ENCODE measurements at places on chromosomes 2 and 18.

DNA sequence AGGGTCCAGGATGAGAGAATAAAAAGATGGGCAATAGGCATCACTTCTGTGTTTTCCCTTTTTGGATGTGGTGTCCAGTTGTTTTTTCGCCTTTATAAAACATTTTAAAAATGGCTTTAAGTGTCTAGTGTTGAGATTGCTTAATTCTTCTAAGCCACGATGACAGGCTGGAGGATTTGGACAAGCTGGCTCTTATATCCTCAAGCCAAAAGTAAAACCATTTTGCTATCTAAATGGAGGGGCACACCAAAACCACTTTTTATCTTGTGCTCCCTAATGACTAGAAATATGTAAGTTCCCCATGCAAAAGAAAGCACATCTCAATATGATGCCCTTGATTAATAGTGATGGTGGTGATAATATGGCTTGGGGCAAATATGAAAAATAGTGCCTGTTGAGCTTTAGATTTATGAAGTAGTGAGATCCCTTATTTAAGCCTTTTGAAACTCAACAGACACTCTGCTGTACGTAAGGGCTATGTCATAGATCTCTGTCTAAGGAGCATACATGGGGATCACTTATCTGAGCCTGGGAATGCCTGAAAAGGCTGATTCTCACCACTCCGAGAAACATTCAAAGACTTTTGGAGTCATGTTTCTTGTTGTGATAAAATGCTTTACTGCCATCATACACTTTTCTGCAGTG lies 185.5 kb downstream of the KCNS3 start:
- no peak for DNase-seq

GRCh38 chr2:224570328-224570993 lies 14.7 kb downstream of the CUL3 start:
- no peak for DNase-seq

DNA sequence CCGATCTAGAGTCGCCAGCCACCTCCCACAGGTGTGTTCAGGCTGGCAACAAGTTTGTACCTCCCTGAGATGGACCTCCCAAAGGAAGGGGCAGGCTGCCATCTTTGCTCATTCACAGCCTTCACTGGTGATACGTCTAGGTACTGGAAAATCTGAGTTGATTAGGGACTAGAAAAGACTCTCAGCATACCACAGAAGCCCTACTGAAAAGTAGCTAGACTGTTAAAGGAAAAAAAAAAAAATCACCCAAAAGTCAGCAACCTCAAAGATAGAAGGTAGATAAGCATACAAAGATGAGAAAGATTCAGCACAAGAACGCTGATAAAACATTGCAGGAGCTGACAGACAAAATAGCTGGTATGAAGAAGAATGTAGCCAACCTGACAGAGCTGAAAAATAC lies 128.6 kb upstream of the WDR75 start:
- no peak for DNase-seq

- DNase-seq, result no peak
Observed at GRCh38 chr2:1556776-1557466, 143.7 kb downstream of the TPO start.

- no peak for DNase-seq
Observed at GRCh38 chr2:11079136-11079824, 76.0 kb upstream of the SLC66A3 start.

- DNase-seq, result no peak
Observed at GRCh38 chr18:9701609-9702349, 6.3 kb upstream of the RAB31 start.

DNA sequence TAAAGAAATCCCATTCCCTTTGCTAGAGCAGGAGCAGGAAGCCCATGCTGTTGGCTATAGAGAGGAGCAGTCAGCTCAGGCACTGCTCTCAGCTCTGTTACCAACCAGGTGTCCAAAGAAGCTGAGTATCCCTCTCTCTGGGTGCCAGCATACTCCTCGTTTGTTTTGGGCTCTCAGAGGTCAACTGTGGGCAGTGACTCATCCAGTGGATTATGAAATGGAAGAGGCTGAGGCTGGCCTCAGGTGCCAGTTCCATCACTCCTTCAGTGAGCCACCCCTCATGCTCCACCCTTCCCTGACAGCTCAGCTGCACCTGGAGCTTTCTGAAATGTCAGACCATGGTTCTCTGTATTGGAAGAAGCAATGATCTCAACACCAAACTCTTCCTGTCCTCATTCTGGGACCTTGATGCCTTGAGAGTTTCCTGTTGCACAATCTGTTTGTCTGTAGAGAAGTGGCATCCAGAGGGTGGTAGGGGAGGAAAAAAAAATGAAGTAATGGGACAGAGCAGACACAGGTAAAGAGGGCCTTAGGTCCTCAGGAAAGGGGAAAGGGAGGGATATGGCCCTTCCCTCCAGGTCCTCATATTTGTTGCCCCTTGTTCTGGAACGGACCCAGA lies 31.2 kb upstream of the EN1 start:
- DNase-seq, result no peak

DNA sequence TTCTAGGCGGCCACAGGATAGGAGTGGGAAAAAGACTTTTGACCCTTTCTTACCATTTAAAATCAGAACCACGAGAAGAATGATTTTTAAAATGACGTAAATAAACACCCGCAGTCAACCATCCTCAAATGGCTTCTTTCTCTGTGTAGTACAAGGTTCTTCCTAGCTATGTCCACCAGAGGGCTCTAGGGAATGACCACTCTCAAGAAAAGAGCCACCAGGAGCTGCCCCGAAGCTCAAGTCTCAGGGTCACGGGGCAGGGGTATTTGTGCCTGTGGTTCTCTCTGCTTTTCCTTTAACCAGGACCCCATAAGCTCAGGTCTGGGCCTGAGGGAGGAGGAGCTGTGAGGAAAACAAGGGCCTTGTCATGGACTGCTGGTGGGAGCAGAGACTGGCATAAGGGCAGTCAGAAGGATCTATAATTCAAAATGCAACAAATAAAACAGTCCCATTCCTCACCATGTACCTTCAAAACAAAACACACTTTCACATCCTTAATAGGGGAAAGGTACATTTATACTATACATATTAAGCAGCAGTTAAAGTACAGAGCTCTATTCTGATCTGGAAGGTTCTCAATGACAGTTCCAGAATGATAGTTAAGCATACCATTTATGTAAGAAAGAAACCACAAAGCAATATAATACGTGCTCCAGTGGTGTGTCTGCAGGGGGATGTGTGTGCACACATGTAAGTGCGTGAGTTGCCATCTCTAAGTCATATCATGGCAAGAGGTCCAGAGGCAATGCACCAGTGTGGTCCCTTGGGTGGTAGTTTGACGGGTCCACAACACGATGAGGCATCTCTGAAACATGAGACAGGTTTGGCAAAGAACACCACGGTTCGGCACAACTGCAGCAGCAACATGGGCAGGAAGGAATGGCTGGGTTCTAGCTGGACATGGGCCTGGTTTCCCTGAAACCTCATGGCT lies 18.6 kb downstream of the LYPD1 start:
- no peak for DNase-seq

- DNase-seq, result no peak
Observed at GRCh38 chr18:76765649-76766048, 56.7 kb upstream of the ZNF236 start.

DNA sequence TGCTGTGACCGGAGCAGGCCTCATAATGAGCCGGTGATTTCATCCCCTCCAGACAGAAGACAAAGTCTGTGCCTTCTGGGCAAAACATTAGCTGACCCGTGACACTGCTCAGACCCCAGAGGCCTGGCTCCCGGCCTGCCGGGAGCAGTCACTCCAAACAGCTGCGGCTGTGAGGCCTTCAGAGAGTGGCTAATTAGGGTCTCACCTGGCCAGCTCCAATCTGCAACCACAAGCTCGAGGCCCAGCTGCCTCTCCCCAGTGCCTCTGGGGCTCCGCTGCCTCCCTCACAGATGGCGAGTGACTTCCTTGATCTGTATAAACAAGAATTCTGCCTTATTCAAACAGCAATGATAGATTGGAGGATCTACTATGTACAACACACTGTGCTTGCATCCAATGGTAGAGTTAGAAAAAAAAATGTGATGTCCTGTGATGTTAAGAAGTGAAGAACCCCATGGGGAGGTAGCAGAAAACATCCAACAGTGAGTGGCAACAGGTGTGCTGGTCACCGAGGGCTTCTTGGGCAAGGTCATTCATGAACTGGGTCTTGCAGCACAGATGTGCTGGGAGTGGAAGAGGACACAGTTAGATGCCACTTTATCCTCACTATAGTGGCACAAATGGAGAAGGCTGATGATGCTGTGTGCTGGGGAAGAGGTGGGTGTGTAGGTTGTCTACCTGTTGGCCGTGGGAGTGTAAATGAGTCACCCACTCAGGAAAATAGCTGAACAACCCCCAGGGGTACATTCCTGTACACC lies 98.2 kb upstream of the ASAP2 start:
- DNase-seq, result no peak

GRCh38 chr2:205895981-205896655 lies 189.9 kb downstream of the INO80D start:
- DNase-seq, result no peak

- DNase-seq, result no peak
Observed at GRCh38 chr2:239391286-239392071, 9.3 kb downstream of the HDAC4 start.

- no peak for DNase-seq
Observed at GRCh38 chr2:20054119-20054518, 2.7 kb upstream of the LAPTM4A start.

DNA sequence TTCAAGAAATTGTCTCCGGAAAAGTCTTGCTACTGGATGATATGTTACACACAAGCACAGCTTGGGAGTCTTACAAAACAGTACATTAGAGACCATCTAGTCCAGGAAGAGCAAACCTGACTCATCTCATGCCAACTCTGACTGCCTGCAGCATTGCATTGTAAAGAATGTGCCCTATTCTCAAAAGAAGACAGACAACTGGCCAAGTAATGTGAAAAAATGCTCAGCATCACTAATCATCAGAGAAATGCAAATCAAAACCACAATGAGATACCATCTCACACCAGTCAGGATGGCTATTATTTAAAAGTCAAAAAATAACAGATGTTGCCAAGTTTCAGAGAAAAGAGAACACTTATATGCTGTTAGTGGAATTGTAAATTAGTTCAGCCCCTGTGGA lies 42.7 kb upstream of the GORASP2 start:
- no peak for DNase-seq

- DNase-seq, result no peak
Observed at GRCh38 chr2:145593991-145594614, 1074.2 kb upstream of the ZEB2 start.
